Activated CD4-positive, alpha-beta T cell treated with anti-CD3 and anti-CD28 coated beads for 48 hours (primary cell): ENCODE measurements at places on chromosomes 5 and 9.

DNA sequence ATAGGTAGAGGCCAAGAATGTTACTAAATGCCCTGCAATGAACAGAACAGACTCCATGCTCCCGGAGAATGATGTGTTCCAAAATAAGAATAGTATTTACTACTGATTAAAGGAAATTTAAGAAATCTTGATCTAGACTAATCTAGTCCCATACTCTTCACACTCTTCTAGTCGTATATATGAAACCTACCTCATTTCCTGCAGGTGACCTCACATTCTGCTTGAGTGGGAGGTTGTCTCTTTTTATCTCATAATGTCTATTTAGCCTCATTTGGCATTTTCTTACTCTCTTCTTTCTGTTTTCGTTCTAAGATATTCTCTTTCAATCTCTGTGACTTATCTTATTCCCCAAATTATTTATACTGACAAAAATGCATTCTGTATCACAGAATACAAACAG lies 9.2 kb upstream of the SHOC1 start:
- DNase-seq = peak; percentile 28

DNA sequence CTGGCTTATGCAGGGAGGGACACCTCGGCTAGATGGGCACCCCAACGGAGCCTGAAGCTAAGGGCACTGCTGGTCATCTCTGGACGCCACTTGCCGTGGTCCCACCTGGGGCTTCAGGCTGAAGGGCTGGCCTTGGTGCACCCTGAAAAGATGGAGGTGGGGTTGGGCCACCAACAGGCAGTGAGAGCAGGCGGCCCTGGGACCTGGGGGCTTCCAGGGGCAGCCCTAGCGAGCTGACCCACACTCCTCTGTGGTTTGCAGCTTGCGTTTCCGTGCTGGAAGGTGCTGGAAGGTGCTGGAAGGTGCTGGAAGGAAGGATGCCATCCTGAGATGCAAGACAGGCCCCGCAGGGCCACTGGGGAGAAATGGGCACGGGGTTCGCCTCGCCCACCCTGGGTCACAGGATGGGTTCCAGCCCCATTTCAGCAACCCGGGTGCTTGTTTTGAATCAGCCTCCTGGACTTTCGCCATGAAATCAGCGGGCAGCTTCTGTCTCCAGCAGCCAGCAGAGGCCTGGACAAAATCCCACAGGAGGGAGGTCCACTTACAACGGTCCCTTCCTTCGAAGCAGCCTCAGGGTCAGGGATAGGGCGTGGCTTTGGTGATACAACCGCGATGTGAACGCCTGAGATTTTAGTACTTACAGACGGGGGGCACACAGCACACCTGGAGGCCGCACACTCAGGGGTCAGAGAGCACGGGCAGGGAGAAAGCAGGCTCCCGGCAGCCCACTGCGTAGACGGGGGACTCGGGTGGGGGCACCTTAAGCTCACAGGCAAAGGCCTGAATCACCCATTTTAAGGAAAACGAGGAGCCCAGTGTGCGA lies 303.1 kb upstream of the IRX4 start:
- no peak for DNase-seq

DNA sequence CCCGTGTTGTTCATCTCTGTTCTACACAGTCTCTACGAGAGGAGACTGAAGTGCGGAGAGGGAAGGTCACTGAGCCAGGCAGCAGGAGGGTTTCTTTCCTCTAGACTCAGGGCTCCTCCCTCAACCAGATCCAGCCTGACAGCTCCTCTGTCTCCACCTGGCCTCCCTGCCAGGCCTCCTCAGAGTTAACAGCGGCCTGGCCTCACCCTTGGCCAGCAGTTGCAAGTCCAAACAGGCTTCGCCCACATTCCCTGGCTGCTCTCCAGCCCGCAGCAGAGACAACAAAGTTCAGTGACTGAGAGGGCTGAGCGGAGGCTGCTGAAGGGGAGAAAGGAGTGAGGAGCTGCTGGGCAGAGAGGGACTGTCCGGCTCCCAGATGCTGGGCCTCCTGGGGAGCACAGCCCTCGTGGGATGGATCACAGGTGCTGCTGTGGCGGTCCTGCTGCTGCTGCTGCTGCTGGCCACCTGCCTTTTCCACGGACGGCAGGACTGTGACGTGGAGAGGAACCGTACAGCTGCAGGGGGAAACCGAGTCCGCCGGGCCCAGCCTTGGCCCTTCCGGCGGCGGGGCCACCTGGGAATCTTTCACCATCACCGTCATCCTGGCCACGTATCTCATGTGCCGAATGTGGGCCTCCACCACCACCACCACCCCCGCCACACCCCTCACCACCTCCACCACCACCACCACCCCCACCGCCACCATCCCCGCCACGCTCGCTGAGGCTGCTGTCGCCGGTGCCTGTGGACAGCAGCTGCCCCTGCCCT lies at the start of gene HRCT1:
Gene HRCT1, plus strand, starts transcription at position 291 of the 768 bp plus-strand sequence. Its CDS starts 86 bp downstream, at position 377.
- no peak for DNase-seq

GRCh38 chr9:15433661-15434060 lies 11.0 kb downstream of the SNAPC3 start:
- DNase-seq = no peak

GRCh38 chr9:75109210-75109839 lies 21.0 kb downstream of the OSTF1 start:
- no peak for DNase-seq

- DNase-seq = no peak
Observed at GRCh38 chr5:147015405-147015804, 136.8 kb upstream of the PPP2R2B start.

DNA sequence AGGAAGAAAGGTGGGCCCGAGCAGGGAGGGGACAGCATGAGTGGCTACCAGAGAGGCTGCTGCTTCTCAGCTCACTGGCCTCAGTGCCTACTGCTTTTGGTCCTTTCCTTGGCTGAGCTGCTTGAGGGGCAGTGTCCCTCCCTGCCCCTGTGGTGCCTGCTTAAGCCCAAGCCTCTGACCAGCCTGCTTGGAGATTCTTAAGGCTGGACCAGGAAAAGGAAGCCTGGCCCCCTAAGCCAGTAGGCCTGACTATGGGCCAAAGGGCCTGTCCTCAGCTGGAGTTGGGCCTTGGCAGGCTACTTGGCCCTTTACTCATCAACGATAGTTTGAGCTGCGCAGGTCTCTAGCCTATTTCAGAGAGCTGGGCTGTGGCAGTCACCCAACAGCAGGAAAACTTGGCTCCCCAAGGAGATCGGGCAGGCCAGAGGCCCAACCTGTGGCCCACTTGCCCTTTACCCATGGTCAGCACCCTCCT lies 24.9 kb downstream of the TCF7 start:
- DNase-seq = no peak

DNA sequence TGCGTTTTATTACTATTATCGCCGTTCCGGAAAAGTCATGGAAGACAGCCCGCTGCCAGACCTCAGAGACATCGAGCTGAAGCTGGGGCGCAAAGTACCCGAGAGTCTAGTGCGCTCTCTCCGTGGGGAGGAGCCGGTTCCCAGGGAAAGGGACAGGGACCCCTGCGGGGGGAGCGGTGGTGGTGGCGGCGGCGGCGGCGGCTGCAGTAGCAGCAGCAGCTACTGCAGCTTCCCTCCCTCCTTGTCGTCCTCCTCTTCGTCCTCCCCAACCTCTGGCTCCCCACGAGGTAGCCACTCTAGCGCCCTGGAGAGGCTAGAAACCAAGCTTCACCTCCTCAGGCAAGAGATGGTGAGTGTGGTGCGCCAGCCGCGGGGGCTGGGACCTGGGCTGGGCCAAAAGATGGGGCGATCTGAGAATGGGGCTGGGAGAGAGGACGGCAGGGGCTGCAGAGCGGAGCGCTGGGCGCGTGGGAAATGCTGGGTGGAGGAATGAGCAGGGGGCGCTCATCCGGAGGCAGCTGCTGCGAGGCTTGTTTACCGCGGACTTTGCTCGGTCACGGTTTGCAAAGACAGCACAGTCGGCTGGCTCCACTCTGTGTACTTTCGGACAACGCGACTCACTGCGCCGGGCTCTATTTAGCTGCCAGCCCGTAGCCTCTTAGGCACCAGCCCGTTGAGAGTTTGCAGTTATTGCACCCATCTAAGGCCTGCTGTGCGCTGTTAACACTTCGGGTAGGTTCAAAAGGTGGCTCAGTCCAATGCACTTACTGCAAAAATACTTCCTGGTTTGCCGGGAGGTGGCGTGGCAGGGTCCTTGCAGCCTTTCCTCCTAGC lies 1.1 kb downstream of the LURAP1L start:
- peak; percentile 2 for DNase-seq

DNA sequence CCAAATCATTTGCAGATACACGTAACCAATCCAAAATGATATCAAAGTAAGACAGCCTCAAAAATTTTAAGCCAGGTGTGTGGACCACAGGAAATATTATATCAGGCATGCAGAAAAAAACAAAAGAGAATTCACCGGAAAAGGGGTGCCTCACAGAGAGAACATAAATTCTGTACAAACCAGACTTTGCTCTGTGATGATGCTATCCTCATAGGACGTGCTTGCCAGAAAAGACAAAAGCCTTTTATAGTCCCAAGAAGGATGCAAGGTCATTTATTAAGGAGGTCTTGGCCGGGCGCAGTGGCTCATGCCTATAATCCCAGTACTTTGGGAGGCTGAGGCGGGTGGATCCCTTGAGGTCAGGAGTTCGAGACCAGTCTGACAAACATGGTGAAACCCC lies 16.8 kb upstream of the ATP6V1G1 start:
- DNase-seq = no peak

DNA sequence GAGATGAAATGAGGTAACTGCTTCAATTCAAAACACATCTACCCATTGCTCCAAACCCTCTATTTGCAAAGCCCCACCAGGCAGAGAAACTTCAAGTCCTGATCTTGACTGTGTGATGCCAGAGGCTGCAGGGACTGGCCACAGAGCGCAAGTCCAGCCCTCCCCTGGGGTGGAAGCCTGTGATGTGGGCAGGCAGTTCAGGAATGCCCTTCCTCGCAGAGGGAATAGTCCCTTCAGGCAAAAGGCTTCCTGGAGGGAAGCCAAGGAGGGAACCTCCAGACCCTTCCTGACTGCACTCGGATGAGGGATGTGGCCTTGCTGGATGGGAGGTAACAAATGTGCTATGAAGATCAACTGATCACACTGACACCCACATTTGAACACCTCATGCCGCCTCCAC lies 131.2 kb downstream of the SLIT3 start:
- no peak for DNase-seq

DNA sequence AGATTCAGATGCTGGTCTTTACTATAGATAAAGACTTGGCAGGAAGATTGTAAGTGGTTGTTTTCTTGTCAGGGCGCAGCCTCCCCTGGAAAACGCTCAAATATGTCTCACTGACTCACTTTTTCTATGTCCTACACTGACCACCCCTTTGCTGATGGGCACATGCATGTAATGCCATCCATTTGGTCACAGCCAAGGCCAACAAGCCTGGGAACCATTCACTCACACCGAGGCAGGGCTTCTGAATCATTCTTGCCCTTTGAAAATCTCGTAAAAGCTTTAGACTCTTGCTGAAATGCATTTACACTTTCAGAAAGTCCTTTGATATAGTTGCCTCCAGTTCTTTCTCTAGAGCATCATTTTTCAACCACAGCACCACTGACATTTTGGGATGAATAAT lies 249.4 kb downstream of the ACTL7B start:
- DNase-seq = no peak
